ENCODE measurements at places on chromosomes 1 and 21.

DNA sequence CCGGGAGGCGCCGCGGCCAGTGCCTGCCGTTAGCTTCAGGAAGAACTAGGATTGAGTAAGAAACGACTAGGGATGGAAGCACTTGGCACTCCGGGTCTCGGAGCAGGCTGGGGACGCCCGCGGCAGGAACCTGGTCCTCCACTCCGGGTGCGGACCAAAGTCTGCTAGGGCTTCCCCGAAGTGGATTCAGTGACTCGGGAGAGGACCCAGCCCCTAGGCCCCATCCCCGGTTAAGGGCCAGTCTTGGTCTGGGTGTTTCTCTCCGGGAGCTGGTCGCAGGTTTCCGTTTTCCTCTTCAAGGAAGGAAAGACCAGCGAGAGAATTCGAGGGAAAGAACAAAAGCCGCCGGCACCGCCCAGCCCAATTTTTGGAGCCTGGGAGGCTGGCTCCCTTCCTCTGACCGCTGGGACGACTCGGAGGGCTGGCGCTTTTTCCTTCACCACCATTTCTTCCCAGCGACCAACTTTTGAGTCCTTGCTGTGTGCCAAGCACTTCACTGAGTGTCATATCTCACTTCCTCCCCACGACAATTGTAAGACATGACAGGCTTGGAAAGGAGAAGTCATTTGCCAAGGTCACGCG, 16.8 kb upstream of the STMN1 start:
- peak; percentile 13 for DNase-seq

GRCh38 chr1:42739753-42740700, at the start of gene CLDN19:
TSS of gene CLDN19 (minus strand) at chr1:42740236. CDS start at chr1:42740063, 173 bp downstream.
- DNase-seq = no peak

- no peak for DNase-seq
Measured at GRCh38 chr1:199545780-199546179, 481.7 kb upstream of the NR5A2 start.

DNA sequence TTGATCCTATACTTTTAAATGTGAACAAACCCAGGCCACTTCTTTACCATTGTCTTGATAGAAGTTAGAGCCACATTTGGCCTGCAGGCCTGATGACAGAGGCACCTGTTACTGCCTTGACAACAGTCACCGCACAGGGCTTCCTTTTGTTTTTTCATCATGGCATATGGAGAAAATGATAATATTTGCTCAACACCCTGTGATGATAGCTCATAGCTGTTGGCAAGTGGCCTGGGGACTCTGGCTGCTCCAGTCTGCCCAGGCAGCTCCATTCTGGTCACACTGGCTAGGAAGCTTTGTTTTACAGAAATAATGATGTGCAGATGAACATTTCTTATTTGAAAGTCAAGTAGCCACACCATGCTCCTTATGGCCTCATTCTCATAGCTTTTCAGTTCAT, 89.6 kb upstream of the GPR88 start:
- no peak for DNase-seq

- DNase-seq = no peak
Measured at GRCh38 chr1:27816921-27817630, 13.5 kb upstream of the PPP1R8 start.

- no peak for DNase-seq
Measured at GRCh38 chr1:52867087-52867863, 24.7 kb downstream of the ZYG11A start.

GRCh38 chr1:219812491-219813203, 115.7 kb downstream of the SLC30A10 start:
- no peak for DNase-seq

DNA sequence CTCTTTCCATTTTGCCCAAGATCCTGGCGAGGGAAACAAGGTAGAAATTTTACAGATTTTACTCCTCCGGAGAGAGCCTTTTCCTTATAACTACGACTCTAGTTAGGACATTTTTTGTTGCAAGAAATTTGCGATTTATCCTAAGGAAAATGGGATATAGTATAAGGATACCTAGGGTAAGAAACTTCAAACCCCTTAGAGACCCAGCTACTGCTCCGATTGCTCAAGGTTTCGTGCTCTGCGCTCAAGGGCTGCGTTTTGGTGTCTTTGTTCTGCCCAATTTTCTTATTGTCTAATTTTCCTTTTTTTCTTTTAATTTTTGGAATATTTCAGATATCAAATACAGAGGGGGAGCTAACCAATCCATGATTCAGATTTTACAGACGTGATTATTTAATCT, 1.5 kb downstream of the TTC3 start:
- no peak for DNase-seq

DNA sequence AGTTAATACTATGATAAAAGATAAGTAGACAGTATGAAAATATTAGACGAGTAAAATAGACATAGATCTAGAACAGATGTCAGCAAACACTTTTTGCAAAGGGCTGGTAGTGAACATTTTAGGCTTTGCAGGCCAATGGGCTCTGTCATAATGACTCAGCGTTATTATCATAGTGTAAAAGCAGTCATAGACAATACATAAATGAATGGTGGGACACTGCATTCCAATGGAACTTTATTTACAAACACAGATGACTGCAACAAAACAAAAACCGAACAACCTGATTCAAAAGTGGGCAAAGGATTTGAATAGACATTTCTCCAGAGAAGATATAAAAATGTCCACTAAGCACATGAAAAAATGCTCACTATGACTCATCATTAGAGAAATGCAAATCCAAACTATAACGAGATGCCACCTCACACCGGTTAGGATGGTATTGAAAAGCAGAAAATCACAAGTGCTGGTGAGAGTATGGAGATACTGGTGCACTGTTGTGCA, 7.3 kb downstream of the GSTM5 start:
- no peak for DNase-seq

GRCh38 chr1:153339802-153340201, 8.8 kb downstream of the PGLYRP4 start:
- no peak for DNase-seq

DNA sequence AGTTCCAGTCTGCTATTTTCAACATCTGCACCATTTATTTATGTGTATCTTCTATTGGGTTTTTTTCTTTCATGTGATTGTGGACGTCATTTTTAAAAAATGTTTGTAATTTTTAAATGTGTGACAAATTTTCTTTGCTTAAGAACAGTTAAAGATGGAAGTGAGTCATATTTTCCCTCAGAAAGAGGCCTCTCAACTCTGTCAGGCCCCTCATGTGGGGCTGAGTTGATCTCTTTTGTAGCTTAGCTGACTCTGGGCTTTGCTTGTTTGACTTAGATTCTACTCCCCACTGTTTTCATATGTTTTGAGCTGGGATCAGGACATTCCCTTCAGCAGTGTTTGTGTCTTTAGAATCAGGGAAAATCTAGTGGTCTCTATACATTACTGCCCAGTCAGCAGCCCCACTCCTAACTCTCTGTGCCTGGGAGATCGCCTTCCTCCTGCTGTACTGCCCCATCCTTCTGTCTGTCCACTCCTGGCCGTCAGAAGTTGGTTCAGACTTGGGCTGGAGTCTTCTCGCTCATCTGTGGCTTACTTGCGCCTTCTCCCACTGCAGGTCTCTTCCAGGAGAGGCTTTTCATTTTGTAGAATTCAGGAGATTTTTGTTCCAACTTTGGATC, 137.4 kb downstream of the DYRK1A start:
- DNase-seq = no peak

- DNase-seq = no peak
Measured at GRCh38 chr1:170700842-170701615, 37.1 kb downstream of the PRRX1 start.

- no peak for DNase-seq
Measured at GRCh38 chr1:39173119-39173994, 31.1 kb upstream of the MACF1 start.

- DNase-seq = no peak
Measured at GRCh38 chr1:40710581-40711315, 19.2 kb downstream of the NFYC start.

DNA sequence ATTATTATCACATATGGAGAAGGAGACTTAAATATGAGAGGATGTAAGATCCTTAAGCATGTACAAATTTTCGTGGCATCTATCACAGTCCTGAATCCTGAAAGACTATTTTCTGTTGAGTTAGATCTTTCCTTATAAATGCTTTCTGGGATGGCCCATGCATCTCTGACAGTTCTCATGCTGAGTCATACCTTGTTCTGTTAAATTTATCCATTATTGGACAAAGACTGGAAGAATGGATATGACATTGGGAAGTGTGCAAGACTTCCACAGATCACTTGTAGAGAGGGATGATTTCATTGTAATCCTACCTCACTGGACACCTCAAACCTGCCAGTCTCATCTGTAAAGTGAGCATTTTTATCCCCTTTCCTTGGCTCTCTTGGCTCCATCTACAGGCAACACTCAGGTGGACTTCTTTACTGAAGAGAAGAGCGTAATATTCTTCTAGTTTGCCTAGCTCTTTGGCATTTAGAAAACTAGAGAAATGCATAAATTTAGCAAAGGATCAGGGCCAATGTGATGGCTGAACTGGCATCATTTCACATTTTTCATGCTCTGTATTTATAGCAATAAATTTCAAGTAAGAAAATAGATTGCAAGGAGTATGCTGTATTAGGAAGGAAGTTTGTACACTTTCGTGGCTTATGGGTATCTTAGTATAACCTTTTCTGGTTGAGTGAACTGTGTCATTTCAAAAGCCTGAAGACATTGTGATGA, 128.2 kb downstream of the NFIA start:
- DNase-seq = no peak

DNA sequence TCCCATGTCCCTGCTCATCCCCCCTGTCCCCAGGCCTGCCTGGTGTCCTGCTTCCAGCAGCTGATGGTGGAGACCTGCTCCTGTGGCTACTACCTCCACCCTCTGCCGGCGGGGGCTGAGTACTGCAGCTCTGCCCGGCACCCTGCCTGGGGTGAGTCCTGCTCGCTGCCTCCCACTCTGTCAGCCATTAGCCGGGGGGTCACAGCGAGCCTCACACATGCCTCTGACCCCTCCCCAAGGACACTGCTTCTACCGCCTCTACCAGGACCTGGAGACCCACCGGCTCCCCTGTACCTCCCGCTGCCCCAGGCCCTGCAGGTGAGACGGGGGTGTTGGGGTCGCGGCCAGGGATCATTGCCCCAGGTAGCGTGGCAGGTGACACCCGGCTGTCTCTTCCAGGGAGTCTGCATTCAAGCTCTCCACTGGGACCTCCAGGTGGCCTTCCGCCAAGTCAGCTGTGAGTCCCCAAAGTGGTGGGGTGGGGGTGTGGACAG, 10.0 kb downstream of the SCNN1D start:
- DNase-seq = peak; percentile 57

GRCh38 chr1:191662746-191663145, 495.5 kb upstream of the RGS18 start:
- no peak for DNase-seq

DNA sequence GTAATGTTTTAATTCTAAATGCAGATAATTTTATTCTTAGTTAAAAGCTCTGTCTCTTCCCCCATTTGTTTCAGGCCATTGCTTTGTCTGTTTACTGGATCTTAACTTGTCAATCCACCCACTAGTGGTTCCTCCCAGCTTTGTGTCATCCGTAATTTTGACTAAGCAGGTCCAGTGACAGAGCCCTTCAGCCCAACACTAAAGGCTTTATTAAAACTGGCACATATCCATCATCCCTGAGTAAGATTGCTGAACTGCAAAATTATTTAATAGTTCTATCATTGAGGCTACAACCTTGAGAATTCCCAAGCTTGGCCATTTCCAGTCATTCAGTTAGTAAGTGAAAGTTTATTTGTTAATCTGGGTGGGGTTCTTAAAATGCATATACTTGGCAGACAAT, 96.7 kb downstream of the NGF start:
- no peak for DNase-seq

DNA sequence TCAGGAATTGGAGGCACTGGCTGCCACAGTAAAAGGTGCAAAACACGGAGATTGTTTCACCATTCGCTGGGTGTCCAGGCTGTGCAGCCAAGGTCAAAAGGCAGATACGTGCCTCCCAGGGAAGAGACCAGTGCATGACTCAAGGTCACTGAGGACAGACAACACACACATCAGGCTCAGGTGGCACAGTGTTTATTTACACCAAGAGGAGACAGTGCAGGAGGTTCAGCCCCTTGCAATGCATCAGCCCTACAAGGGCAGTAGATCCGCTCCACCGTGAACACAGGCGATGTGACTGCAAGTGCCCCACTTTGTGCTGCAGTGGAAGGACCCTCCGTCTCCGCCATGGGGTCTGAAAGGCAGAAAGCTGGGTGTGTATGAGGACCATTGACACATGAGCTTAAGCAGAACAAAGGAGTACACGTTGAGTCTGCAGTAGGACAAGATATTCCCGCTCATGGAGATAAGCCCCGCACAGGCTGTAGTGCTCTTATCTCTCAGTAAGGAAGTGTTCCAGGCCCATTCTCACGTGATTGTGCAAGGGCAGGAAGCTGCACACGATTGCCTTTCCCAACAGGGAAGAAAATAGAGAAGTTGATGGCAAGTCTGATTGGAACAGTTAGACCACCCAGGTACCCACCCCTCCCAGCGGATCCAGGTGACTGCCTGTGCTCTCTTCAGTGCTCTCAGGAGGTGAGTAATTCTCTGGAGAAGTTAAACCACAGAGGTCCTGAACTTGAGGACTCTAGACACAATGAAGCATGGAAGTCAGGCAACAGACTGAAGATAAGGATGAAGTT, 37.5 kb upstream of the QSOX1 start:
- no peak for DNase-seq

DNA sequence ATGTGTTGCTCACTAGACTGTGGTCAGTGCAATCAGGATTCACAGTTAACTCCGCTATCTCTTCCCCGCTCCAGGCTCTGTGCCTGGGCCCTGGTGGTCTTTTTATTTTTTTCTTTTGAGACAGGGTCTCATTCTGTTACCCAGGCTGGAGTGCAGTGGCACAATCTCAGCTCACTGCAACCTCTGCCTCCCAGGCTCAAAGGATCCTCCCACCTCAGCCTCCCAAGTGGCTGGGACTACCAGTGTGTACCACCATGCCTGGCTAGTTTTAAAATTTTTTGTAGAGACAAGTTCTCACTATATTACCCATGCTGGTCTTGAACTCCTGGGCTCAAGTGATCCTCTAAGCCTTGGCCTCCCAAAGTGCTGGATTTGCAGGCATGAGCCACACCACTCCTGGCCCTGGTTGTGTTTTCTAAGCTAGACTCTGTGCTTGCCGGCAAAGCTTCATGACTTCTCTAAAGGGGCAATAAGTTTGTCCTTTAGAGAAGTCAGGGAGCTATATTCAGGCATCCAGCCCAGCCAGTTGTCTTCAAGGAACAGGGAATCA, 1.4 kb downstream of the RCSD1 start:
- DNase-seq = no peak

DNA sequence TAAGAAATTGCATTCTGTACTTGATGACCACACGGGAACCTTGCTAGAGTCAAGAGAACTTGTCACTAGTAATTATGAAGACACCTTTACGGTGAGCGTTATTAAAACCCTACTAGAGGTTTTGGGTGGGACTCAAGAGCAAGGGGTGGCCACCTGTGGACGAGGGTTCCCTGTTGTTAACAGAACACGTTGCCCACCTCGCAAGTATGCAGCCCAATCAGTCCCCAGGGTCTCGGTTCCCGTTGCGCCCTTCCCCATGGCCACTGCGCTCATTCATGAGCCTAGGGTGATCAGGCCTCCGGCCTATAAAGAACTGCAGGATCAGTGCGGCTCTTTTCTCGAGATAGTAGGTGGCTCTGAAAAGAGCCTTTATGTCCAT, 30.2 kb upstream of the RNF187 start:
- DNase-seq = no peak

- no peak for DNase-seq
Measured at GRCh38 chr21:33940881-33941245, 25.3 kb upstream of the ATP5PO start.

GRCh38 chr21:34522284-34522683, 10.3 kb upstream of the KCNE1 start:
- peak; percentile 22 for DNase-seq

- DNase-seq = no peak
Measured at GRCh38 chr1:246254854-246255253, 252.2 kb downstream of the SMYD3 start.
